ENCODE measurements at places on chromosomes 4 and X.

- no peak for DNase-seq
Observed at GRCh38 chr4:23931489-23931830, 41.6 kb upstream of the PPARGC1A start.

DNA sequence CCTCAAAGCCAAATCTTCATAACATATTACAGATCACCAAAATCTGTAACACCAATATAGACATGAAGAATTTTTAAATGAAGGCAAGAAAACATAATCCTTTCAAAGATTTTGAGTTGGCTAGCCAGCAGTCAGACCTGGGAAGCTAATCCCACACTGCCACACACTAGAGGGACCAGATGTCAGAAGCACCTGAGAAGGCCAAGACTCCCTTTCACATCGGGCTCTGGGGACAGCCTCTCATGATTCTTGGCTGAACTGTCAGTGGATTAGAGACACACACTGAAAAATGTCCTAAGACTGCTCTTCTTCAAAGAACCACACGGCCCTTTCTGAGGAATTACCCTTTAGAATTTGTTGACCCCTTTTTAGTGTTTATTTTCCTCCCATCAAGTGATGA is 28.2 kb upstream of the SPATA4 start:
- DNase-seq = no peak

DNA sequence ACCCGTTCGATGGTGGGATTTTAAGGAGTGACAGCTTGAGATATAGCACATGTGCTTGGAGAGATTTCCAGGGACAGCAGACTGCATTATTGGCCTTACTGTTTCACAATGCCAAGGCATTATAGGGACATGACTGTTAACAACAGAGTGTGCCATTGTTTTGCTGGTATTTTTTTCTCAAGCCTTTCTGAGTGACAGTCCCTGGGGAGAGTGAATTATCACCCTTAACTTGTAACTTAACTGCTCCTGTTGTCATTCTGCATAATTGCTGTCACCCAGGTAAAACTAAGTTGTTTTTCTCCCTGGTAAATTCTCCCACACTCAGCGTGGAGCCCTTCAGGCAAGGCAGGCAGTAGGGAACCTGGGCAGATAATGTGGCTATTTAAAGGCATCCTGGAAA is 989.2 kb upstream of the LCORL start:
- DNase-seq = no peak

DNA sequence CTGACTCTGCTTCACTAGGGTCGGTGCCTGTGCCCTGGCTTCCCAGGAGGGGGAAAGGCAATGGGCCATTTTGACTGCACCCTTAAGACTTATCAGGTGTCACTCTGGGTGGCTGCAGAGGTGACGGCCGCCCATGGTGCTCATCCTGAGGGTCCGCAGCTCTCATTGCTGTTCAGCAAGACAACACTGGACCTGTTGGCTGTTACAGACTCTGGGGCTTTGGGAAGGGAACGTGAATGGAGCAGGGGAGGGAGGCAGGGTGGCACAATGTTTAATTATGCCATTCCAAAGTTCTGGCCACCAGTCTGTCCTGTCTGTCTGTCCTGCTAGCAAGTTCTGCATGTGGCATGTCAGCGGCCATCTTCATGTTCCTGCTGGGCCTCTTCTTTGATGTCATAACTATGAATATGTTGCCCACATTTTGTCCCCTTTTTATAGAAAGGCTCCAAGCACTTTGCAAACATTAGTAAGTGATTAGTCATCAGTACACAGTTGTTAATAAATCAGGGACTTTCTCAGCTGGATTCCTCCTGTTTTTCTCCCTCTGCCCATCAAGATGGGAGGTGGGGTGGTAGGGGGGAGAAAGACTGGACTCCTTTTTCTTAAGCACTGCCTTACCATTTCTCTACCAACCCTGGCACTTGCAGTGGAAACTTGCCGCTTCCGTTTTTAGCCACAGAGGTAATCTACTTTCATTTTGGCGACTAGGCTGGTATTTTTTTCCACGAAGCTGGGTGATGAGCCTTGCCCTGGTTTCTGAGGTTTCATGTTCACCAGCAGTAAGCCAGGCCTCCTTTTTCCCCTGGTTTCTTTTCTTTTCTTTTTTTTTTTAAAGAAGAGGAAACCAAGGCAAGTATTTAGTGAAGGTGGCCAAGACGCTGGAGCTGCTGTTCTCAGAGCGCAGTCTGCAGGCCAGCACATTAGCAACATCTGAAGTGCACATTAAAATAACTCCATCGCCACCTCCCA is 88.6 kb upstream of the TRIM2 start:
- peak; percentile 77 for DNase-seq

GRCh38 chrX:105775679-105776078 is 46.7 kb upstream of the NRK start:
- no peak for DNase-seq

DNA sequence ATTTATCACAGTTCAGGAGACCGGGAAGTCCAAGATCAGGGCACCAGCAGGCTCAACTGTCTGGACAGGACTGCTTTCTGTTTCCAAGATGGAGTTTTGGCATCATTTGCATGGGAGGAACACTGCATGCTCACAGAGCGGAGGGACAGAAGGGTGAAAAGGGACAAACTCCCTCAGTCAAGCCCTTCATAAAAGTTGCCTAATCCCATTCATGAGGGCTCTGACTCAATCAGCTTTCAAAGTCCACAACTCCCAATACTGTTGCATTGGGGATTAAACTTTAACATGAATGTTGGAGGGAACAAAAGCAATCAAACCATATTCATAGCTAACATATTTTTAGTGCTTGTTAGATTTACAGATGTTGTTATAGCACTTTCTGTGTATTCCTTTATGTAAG is 158.9 kb upstream of the MAD2L1 start:
- DNase-seq = no peak

- no peak for DNase-seq
Observed at GRCh38 chr4:1601852-1602654, 82.1 kb downstream of the FAM53A start.

DNA sequence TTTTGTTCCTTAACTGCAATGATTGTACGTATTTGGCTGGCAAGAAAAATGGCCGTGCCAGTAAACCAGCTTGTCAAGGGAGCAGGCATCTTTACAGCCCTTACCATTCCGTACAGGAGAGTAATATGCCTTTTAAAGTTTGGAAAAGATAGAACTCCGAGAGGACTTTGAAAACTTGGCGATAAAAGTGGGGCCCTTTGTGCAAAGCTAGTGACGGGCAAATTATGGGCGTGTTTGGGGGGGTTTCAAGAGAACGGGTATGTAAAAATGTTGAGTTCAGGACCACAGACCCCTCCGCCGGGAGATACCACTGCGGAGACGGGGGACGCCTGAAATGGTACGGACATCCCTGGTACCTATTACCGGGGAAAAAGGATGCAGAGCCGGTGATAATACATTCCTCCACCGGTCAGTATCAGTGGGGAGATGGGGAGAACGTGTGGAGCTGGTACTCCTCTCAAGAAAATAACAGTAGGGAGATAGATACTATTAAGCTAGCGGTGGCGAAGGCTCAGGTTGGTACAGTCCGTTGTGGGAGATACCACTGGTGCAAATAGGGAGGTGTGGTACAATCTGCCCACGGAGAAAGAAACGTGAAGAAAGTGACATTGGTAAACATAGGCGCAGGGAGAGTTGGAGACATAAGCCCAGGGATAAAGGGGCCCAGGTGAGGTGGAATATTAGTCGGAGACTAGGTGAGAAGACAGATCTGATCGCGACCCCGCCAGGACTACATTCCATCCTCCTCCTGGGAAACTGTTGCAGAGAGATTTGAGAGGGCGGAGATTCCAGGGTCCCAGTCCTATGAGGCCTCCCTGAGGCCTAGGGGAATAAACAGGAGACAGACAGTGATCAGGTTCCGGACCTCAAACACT is 14.5 kb downstream of the SPACA5 start:
- peak; percentile 84 for DNase-seq
